ENCODE measurements at places on chromosomes 16 and 17.

GRCh38 chr16:57624044-57624688 lies 4.3 kb upstream of the ADGRG1 start:
- DNase-seq: no peak

- DNase-seq: no peak
Observed at GRCh38 chr16:31251435-31251834, 8.3 kb upstream of the ITGAM start.

GRCh38 chr17:40176754-40177110 lies 538 bp upstream of the RAPGEFL1 start:
- DNase-seq: no peak

DNA sequence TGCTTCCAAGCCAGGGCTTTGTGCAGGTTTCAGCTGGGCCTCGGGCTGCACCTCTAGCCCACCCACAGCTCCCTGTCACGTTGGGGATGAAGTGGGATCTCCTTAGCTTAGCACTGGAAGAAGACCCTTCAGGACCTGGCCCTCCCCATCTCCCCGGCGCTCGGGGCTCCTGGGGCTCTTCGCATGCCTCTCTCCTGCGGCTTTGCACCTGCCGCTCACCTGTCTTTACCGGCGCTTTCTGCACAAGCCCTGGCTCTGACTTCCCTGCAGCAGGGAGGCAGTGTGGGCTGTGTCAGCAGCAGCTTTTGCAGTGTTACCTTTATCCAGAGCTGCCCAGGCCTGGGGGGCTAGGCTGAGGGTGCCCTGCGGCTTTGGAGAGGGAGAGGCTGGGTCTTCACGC lies 52.3 kb downstream of the NT5M start:
- no peak for DNase-seq

- DNase-seq: no peak
Observed at GRCh38 chr16:27498916-27499658, 50.6 kb downstream of the GTF3C1 start.

DNA sequence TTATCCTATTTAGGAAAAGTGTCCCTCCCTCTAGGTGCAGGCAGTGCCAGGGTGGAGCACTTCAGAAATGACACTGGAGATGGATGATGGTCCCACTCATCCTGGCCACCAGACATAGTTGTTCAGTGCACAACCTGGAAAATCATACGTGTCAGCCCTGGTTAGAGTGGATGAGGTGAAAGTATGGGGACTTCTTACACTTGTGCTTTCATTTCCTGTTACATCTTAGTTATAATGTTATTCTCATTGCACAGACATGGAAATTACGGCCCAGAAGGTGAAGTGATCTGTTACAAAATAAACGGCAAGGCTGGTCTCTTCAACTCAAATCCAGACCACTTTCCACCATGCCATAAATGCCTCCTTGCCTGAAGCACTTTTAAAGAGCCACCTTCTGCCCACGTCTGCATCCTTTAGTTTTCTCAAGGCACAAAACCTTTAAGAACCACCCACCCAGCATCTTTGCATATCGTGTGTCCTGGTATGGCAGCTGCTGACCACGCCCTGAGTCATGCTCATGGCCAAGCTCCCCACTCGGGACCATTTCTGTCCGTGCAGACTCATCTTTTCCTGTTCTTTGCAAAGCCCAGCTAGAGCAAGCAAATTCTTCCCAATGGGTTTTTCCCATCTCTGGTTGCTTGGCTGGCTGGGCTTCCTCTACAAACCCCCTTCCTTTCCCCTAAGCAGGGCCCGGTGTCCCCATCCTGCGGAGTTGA lies 22.4 kb downstream of the TBC1D3B start:
- no peak for DNase-seq

DNA sequence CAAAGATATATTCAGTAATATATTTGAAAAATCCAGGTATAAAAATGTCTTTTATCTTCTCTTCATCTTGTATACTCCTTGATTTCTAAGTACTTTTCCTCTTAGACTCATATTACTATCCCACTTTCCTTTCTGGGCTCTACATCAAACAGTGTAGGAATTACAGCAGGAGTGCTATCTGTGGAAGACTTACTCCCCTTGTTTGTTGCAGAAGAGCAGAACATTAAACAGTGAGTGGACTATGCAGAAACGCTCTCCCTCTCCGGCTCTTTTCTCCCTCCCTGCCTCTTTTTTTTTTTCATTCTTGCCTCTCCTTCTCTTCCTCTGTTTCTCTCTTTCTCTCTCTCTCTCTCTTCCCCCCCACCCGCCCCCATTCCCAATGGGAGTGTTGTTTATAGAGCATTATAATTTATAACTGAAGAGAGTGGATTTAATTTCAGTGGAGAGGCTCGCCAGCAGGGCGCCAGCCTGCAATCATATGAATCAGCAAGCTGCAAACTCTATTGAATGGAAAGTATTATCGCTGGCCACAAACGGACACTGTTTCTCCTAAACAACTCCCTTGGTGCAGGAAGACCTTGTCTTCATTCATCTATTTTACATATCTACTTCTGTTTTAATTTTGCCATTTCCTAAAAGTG lies 242.3 kb upstream of the TBX2 start:
- DNase-seq: no peak

DNA sequence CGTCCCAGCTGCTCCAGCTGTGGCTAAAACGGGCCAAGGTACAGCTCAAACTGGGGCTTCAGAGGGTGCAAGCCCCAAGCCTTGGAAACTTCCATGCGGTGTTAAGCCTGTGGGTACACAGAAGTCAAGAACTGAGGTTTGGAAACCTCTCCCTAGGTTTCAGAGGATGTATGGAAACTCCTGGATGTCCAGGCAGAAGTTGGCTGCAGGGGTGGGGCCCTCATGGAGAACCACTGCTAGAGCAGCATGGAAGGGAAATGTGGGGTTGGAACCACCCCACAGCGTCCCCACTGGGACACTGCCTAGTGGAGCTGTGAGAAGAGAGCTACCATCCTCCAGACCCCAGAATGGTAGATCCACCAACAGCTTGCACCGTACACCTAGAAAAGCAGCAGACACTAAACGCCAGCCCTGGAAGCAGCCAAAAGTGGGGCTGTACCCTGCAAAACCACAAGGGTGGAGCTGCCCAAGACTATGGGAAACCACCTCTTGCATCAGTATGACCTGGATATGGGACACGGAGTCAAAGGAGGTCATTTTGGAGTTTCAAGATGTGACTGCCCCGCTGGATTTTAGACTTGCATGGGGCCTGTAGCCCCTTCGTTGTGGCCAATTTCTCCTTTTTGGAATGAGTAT lies 2.2 kb downstream of the SDR42E1 start:
- DNase-seq: no peak

- no peak for DNase-seq
Observed at GRCh38 chr16:79609861-79610260, 9.3 kb upstream of the MAF start.

DNA sequence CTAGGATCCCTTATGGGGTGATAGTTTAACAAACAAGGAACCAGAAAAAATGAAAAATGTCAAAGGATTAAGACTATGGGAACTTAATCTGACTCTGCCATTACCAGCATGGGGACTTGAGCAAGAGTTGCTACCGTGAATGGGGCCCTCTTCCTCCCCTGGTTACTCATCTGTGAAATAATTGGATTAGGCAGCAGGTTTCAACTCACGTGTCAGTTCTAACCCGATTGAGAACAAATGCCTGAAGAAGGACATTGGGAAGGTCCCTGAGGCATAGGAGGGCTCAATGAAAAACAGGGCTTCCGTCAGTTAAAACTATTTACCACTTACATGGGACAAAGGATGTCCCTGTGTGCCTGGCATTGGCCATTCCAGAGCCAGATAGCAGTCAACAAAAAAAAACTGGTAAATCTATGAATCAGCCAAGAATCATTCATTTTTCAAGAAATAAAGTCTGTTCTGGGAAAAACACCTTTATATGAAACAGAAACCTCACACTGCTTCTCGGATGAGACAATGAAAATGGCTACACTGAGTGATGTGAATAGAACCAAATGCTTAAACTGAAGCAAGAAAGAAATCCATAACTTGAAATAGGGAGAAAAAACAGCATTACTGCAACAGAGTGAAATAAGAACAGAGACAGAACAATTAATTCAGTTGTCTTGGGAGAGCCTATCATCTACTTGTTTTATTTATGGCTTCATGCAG lies 104.3 kb downstream of the ADAMTS18 start:
- no peak for DNase-seq

DNA sequence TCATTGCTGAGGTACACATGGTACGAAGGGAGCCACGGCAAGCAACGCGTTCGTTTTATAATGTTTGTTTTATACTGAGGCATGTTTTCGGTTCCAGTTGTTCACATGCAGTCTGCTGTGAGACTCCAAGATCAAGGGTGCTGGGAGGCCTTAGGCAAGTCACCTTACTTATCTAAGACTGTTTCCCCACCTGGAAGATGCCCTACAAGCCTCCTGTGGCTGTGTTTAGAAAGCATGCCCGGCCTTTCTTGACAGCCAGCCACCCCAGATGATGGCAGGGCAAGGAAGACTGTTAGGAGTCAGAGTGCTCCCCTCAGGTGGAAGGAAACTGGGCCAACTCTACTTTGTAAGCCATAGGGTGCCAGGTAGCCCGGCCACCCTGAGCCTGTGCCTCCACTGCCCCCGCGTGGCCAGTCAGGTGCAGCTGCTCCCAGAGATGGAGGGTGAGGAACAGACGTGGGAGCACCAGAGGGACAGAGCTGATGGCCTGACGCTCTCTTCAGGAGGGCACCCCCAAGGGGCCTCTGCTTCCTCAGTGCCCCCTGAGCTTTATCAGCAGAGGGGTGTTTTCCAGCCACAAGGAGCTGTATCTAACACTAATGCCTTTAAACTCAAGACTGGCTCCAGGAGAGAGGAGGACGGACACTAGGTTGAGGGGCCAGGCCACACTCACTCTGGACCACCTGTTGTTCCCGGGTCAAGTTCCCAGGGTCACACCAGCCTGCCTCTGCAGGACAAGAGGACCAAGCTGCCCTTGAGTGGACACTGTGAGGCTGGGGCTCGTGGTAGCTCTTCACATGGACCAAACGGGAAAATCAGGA lies 5.4 kb downstream of the NAT9 start:
- peak; percentile 52 for DNase-seq

- peak; percentile 14 for DNase-seq
Observed at GRCh38 chr17:39094607-39095308, 56.7 kb downstream of the PLXDC1 start.

DNA sequence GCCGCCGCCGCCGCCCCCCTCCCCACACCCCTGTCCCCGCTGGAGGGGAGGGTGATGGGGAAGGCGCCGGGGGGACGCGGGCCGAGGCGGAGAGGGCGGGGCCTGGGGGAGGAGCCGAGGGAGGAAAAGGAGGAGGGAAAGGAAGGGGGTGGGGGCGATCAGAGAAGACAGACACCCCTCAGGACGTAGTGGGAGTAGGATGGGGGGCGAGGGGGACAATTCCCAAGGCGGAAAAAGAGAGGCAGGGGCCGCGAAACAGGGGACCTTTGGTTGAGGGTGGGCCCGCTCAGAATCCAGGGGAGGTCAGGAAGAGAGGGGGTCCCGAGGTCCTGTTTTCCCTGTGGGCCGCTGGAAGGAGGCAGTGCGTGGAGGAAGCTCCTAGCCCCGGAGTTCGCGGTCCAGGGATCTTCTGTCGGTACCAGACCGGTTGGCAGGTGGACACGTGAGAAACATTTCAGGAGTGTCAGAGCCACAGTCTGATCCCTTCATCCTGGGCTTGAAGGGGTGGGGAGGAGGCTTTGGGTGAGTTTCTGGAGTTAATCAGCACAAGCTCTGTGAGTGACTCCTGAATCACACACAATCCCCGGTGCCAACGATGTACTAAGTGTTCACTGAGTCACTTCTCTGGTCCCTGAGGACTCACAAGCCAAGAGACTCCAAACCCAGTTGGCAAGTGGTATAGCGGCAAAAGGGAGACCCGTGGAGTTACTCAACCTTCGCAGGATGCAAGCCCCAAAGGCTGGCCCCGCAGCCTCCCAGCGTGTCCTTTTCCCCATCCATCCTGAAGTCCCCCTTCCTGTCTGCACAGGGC lies at the start of gene XYLT1:
XYLT1 (minus strand) TSS at position 53 of the 811 bp plus-strand sequence. CDS start 164 bp downstream, outside the sequence.
- no peak for DNase-seq

DNA sequence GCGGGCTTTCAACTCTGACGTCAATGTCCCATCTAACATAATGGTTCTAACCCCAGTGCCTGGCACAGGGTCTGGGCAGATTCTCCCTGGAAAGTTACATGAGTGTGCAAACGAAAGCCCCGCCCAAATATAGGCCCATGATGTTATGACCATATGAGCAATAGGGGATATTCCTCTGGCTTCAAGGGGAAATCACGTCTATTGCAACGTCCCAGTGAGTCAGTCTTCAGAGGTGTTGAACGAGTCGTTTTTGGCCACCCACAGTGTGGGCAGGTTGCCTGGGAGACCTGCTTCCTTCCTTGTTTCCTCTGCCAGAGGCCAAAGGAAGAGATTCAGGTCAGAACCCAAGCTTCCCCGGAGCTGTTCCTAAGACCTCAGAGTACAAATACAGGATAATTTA lies 30.3 kb downstream of the PIK3R5 start:
- peak; percentile 53 for DNase-seq

DNA sequence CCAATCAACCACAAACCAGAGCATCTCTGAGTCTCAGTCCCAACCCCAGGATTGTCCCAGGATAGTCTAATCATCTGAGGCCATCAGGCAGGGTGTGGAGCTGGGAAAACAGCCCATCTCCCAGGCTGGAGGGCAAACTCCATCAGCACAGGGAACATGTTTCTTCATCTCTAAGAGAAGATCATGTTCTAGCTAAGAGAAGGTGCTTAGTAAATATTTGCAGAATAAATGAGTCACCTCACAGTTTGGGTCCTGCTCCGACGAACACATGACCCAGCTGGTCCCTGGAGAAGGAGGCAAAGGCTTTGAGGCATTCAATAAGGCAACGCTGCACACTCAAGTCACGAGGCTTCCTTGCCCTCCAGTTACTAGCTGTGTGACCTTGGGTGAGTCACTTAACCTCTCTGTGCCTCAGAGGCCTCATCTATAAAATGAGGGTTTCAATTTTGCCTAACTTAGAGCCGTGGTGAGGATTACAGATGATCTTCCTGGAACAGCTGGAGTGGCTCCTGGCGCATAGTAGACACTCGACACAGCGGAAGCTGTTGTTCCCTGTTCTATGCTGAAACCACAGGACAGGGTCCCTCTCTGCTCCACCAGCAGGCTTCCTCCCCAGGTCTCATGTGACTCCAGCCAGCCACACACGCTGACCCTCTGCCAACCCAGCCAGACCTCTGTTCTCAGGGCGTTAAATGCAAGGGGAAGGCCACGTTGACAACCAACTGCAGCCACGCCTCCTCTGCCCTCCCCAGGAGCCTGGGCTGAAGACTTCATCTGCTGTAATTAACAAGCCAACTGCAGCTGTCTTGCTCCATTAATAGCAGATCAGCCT lies 10.3 kb upstream of the RPL38 start:
- no peak for DNase-seq

DNA sequence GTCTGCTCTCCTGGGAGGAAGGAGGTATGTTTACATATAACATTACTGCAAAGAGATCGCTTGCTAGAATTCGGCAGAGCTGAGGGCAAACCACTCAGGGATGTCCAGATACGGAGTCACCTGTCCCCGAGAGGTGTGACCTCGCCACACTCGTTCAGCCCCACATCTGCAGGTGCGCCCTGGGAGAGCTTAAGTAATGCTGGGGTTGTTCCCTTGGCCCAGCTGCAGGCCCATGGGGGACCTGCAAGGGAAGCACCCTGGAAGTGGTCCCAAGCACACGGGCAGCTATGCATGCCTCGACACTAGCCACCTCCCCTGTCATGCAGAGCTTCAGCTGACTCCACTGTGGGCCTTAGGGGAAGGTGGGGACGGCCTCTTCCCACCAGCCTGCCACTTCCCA lies 22.2 kb downstream of the USP22 start:
- DNase-seq: no peak
